Activated T-helper 2 cell treated with anti-CD3 and anti-CD28 coated beads, Interferon-gamma antibody, Interleukin-2, Interleukin-4, amounts not matched to agents 10 μg/mL and 5 μg/mL and 100 μg/mL, durations not matched to agents 14 hours and 24 hours and 36 hours (primary cell): ENCODE measurements at places on chromosomes 4 and X.

GRCh38 chr4:159107203-159107925 is 4.5 kb downstream of the RAPGEF2 start:
- H3K4me3 ChIP-seq: no peak overlapping the region
- H3K36me3 ChIP-seq: no peaks in the 10 kb centered on the region
- no peak overlapping the region for H3K27ac ChIP-seq
- peaks cover 44% of the 10 kb centered on the region for H3K4me1 ChIP-seq

DNA sequence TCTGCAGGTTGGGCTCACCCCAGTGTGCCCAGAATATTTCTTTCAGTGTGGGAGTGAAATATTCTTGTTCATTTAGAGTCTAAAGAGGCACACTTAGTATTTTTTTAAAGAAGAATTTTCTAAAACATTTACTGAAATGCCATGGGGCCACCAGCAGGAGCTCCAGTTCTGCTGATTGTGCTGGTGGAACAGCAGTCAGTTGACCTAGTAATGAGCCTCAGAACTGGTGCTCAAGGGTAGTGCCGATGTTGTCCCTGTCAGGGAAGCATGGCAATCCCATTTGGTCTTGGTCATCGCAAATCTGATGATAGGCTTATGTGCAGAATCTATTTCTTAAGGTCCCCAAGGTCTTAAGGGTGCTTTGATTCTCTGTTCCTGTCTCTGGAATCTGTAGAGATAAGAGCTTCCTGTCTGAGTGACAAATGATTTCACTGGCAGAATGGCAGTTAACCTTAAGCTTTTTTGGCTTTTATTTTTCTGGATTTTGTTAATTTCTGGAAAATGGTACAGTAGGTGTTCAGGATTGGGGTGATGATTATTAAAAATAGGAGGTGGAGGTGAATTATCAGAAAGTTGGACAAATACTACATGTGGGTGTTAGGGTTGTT is 31.3 kb downstream of the JADE1 start:
- H3K27ac ChIP-seq: peak overlapping the region; percentile 65
- H3K4me1 ChIP-seq: peaks cover 28% of the 10 kb centered on the region
- DNase-seq: no peak

DNA sequence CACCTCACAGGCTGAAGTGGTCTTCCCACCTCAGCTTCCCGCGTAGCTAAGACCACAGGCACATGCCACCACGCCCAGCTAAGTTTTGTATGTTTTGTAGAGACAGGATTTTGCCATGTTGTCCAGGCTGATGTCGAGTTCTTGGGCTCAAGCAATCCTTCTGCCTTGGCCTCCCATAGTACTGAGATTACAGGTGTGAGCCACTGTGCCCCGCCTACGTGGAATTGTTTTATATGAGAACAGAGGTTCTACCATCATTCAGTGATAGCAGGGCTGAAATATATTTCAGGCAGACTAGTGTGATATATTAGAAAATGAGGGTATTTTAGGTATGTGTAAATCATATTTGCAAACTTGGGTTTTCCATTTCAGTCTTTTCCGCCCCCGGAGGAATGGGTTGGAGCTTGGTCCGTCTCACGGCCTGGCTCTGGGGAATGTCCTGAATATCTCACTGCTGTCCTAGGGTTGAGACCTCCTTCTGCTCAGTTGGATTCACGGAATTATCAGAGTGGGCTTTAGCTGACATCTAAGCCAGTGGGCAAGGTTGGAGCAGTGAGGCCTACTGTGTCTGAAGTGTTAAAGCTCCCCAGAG is 19.9 kb downstream of the NSD2 start:
- no peak for DNase-seq
- H3K4me1 ChIP-seq: peaks cover 29% of the 10 kb centered on the region
- no peak overlapping the region for H3K27ac ChIP-seq

DNA sequence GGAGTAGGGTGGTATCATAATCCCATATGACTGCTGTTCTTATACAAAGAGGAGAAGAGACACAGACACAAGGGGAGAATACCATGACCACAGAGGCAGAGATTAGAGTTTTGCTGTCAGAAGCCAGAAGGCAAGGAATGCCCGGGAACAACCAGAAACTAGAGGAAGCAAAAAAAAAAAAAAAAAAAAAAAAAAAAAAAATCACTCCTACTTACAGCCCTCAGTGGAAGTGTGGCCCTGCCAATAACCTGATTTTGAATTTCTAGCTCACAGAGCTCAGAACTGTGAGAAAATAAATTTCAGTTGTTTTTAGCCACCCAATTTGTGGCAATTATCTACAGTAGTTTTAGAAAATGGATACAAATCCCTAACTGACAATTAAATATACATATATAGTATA is 30.4 kb upstream of the UBE2NL start:
- H3K4me1 ChIP-seq: no peaks in the 10 kb centered on the region
- no peak overlapping the region for H3K4me3 ChIP-seq
- no peak for DNase-seq
- no peak overlapping the region for H3K27ac ChIP-seq
- no peaks in the 10 kb centered on the region for H3K36me3 ChIP-seq

DNA sequence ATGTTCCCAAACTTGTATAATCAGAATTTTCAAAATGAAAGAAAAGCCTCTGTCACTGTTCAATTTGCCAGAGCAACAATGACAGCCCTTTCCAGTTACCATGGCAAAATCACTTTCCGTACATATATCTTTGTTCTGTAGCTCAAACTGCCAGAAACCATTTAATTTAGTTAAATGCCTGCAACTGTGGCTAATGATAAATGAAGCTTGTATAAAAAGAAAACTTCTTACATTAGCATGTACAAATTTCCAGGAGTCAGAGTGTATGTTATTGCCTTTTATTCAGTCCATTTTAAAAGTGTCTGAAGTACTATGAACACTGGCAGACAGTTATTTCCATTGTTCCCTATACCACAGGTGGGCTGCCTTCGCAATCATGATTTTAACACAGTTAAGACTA is 30.3 kb downstream of the ARAP2 start:
- H3K27me3 ChIP-seq: no peaks in the 10 kb centered on the region
- no peak for DNase-seq
- H3K4me3 ChIP-seq: no peak overlapping the region
- H3K27ac ChIP-seq: peak overlapping the region; percentile 17

- H3K4me3 ChIP-seq: no peak overlapping the region
- peaks cover 6% of the 10 kb centered on the region for H3K4me1 ChIP-seq
- DNase-seq: no peak
Measured at GRCh38 chr4:42359711-42360110, 37.6 kb upstream of the SHISA3 start.

DNA sequence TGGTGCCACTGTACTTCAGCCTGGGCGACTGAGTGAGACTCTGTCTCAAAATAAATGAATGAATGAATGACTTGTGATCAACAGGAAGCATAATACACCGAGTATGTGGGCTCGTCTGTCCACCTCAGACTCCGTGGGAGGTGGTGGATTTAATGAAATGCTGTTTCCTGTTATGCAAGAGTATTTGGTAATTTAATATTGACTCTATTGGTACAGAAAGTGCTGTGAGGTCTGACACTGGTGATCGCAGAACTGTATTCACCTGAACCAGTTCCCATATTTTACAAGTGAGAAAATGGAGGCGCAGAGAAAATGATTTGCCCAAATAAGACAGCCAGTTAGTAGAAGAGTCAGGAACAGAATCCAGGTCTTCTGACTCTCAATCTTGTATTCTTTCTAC is 423.3 kb downstream of the RAPGEF2 start:
- H3K27ac ChIP-seq: no peak overlapping the region
- H3K4me3 ChIP-seq: no peak overlapping the region
- no peaks in the 10 kb centered on the region for H3K36me3 ChIP-seq

DNA sequence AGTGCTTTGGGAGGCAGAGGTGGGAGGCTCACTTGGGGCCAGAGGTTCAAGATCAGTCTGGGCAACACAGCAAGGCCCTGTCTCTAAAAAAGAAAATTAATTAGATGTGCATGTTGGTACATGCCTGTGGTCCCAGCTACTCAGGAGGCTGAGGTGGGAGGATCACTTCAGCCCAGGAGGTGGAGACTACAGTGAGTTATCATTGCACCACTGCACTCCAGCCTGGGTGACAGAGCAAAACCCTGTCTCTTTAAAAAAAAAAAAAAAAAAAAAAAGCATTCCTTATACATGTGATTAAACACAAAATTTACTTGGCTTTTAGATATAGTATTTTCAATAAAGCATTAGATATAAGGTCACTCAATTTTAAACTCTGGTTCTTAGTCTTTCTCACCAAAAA is 34.9 kb downstream of the SMARCA1 start:
- no peaks in the 10 kb centered on the region for H3K36me3 ChIP-seq
- DNase-seq: no peak
- H3K27me3 ChIP-seq: no peaks in the 10 kb centered on the region
- H3K4me1 ChIP-seq: no peaks in the 10 kb centered on the region

GRCh38 chr4:84750960-84751283 is 168.0 kb downstream of the CDS1 start:
- H3K27me3 ChIP-seq: no peaks in the 10 kb centered on the region
- H3K4me1 ChIP-seq: no peaks in the 10 kb centered on the region
- no peaks in the 10 kb centered on the region for H3K36me3 ChIP-seq
- DNase-seq: no peak
- H3K27ac ChIP-seq: no peak overlapping the region

GRCh38 chrX:150163221-150163930 is 199.7 kb upstream of the MAMLD1 start:
- DNase-seq: no peak
- no peak overlapping the region for H3K27ac ChIP-seq
- no peaks in the 10 kb centered on the region for H3K36me3 ChIP-seq
- H3K4me3 ChIP-seq: no peak overlapping the region
- H3K27me3 ChIP-seq: no peaks in the 10 kb centered on the region

DNA sequence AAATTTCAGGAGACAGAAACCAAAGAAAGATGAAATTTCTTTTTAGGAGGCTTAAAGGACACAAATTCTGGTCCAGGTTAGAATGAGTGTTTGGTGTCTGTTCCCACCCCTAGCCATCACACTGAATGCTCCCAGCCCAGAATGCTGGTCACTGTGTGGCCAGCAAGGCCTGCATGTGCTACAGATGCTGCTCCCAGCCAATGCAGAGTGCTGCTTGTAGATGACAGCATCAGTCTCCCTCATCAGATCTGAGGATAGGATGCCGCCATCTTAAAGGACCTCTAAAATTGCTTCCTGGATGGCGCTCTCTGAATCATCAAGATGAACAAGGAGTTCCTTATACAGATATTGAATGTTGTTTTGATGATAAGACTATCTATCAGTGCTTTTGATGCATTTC is 17.9 kb upstream of the UBA6 start:
- no peak overlapping the region for H3K4me3 ChIP-seq
- no peak for DNase-seq
- no peaks in the 10 kb centered on the region for H3K27me3 ChIP-seq
- peaks cover 59% of the 10 kb centered on the region for H3K36me3 ChIP-seq
- H3K4me1 ChIP-seq: peaks cover 12% of the 10 kb centered on the region

DNA sequence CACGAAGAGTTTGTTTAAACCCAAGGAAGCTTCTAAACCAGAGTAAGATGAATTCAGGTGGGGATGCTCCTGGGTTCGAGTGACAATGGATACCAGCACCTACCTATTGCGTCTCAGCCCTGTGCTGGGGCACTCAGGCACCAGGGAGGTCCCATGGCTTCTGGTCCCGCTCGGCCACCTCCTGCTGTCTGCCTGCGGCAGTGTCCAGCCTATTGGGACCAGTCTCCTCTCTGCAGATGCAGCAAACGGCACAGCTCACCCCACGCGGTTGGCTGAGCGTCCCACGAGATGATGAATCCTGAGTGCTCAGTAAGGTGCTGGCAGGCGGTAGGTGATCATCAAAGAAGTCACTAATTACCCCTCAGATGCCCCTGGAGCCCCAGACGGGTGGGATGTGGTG is 75.2 kb downstream of the ACOX3 start:
- H3K27ac ChIP-seq: no peak overlapping the region
- DNase-seq: no peak
- no peak overlapping the region for H3K4me3 ChIP-seq

DNA sequence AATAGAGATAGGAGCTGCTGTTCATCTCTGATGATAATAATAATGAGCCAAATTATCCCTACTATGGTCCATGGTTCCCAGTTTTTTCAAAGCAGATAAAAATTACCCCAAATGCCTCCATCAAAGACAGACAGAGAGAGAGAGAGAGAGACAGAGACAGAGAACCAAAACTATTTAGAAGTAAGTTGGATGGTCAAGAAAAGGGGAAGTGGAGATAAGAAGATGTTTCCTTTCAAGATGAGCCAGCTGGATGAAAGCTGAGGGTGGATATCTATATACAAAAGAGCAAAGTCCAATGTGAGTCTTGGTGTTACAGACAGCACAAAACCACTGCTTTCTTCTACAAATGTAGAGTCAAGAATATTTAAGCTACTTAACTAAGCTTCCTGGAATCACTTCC is 173.9 kb downstream of the GRIA3 start:
- no peaks in the 10 kb centered on the region for H3K4me1 ChIP-seq
- H3K4me3 ChIP-seq: no peak overlapping the region
- H3K36me3 ChIP-seq: no peaks in the 10 kb centered on the region

- no peaks in the 10 kb centered on the region for H3K27me3 ChIP-seq
- no peak overlapping the region for H3K4me3 ChIP-seq
Measured at GRCh38 chr4:35364321-35364870, 879.9 kb downstream of the ARAP2 start.

DNA sequence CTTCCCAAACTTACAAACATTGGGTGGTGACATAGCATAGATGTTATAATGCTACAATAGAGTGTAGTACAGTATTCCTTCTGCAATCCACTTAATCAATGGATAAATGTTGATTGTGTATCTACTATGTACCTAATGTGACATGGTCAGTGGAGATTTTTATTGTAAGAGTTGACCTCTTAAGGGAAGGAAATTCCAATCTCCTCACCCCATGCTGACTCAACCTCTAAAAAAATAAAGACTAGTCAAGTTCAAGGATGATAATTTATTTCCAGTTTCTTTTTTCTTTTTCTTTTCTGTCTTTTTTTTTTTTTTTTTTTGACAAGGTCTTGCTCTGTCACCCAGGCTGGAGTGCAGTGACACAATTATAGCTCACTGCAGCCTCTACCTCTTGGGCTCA is 206.5 kb upstream of the STS start:
- H3K36me3 ChIP-seq: no peaks in the 10 kb centered on the region
- H3K27me3 ChIP-seq: no peaks in the 10 kb centered on the region
- no peak overlapping the region for H3K27ac ChIP-seq
- H3K4me3 ChIP-seq: no peak overlapping the region
